ENCODE measurements at places on chromosomes 1 and 21.
A peak's percentile ranks its signal among the peaks of the same experiment; 100 is the strongest.

DNA sequence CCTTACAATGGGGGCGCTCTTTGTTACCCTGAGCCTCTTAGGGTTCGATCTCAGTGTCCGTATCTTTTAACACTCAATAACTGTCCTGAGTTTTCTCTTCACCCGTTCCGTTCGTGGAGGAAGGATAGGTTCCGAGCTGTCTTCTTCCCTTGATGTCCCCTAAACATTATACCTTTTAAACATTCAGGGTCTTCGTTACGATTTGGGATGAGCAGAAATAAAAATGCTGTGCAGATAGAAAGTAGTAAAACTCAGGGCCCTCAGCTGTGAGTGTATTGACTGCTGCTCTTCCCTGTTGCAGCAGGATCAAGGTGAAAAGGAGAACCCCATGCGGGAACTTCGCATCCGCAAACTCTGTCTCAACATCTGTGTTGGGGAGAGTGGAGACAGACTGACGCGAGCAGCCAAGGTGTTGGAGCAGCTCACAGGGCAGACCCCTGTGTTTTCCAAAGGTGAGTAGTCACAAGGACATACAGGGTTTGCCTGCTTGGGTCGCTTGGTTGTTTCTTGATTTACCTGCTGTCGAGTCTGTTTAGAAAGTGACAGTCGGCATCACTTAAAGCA, 784 bp downstream of the RPL11 start:
- no peak for DNase-seq

DNA sequence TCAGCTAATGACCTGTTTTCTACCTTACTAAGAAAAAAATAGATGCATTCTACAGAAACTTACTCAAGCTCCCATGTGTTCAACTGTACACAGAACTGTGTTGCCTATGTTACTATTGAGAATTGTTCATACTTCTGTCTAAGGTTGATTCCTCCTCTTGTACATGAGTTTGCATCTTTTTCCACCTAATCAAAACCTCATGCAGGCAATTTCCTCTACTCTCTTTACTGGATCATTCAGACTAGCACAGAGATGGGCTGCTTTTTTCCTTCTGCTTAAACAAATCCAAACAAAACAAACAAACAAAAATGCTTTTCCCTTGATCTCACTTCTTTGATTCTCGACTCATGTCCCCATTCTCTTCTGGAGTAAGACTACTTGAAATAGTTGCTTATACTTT, 58.8 kb upstream of the PTGFR start:
- DNase-seq, result no peak

- no peak for DNase-seq
Measured at GRCh38 chr1:184851822-184852746, 97.4 kb upstream of the EDEM3 start.

DNA sequence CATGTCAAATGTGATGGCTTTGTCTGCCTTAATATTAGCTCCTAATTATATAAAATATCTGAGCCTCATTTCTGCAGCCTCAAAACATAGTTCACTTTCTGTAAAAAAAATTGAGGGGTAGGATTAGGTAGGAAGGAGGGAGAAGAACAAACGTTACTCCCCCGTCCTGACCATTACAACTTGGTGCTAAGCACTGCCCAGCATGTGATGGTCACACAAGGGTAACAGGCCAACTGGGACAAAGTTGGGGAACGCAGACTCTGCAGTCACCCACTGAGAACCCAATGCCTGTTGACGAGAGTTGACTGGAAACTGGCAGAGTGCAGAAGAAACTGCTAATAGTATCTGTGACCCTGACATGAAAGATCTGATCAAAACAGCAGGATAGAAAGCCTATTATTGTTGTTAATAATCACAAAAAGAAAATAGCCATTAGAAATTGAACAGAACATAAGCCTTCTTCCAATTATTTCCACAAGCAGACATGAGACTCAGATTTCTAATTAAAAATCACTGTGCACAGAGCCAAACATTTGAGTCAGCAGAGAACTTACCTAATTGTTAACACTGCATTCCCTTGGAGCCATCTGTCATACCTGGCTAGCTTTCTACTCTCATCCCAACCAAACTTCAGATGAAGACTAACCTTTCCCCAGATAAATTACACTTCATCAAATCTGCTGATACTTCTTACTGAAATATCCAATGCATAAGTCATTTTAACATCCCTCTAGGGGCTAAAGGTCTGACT, 5.5 kb downstream of the SORT1 start:
- DNase-seq, result no peak

- DNase-seq, result no peak
Measured at GRCh38 chr1:197063212-197063611, 3.8 kb downstream of the F13B start.

- no peak for DNase-seq
Measured at GRCh38 chr1:202282025-202282371, 59.7 kb downstream of the UBE2T start.

- DNase-seq, result no peak
Measured at GRCh38 chr1:183590244-183591191, at the start of gene NCF2. Gene NCF2 (minus strand): TSS chr1:183590459. CDS start chr1:183590329, 130 bp downstream.

DNA sequence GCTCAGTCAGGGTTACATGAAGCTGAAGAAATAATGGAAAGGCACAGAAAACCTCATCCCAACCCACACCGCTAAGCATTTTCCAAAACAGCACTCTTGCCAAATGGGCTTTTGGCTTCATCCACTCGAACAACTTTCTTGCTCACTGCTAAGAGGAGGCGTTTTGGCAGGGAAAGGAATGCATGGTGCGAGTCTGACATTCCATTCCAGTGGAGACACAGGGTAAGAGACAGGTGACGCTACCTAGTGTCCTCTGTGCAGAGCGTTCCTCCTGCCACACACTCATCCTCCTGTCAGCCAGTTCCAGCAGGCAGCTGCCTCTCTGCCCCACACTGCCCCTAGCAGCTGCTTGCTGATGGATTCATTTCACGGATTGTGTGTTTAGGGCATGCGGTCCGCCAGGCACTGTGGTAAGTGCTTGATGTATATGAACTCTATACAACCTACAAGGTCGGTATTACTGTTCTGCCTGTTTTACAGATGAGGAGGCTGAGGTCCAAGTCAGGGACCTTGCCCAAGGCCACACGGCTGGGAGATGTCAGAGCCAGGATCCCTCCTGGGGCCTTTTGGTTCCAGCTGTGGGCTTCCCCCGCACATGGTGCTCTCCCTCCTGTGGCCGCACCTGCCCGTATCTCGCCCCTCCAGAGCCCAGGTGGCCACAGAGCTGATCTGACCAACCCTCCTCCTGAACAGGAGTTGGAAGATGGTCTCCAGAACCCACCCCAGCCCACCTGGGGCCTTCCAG, 25.7 kb upstream of the BACE2 start:
- DNase-seq, result peak; percentile 52

Measured in AG04449 (cell line).